ENCODE measurements at places on chromosomes 6 and 20. TPM values are rescaled to one million over a fixed set of nuclear protein-coding genes. Genes with fewer than 3 reads are reported as not detected.

C6orf141 gene
- total RNA-seq = 2.1 TPM

LST1 gene
- 68.1 TPM for total RNA-seq

GRCh38 chr20:40741507-40742106, 52.6 kb upstream of the MAFB start:
- no peaks in the 10 kb centered on the region for H3K27me3 ChIP-seq
- H3K27ac ChIP-seq = no peak overlapping the region
- no peaks in the 10 kb centered on the region for H3K4me1 ChIP-seq
- no peaks in the 10 kb centered on the region for H3K36me3 ChIP-seq

- H3K36me3 ChIP-seq = no peaks in the 10 kb centered on the region
- H3K4me1 ChIP-seq = no peaks in the 10 kb centered on the region
- no peak overlapping the region for H3K4me3 ChIP-seq
- H3K27ac ChIP-seq = no peak overlapping the region
- no peak for DNase-seq
These were observed 30.6 kb upstream of the MYLK2 start for GRCh38 chr20:31788578-31788977.

GRCh38 chr20:7765221-7765620, 175.0 kb downstream of the HAO1 start:
- H3K27ac ChIP-seq = no peak overlapping the region
- H3K27me3 ChIP-seq = no peaks in the 10 kb centered on the region
- H3K4me1 ChIP-seq = no peaks in the 10 kb centered on the region
- no peak overlapping the region for H3K4me3 ChIP-seq

ARMC2 gene
- total RNA-seq = 5.8 TPM

SLC22A7 gene
- total RNA-seq = not detected

Data from upper lobe of right lung (tissue), 1 donor.